ENCODE measurements at places on chromosomes 5 and 9.

GRCh38 chr5:155004138-155004744 lies 9.3 kb upstream of the KIF4B start:
- no peak for DNase-seq

- DNase-seq = no peak
Measured at GRCh38 chr9:129321286-129322021, 143.4 kb upstream of the IER5L start.

DNA sequence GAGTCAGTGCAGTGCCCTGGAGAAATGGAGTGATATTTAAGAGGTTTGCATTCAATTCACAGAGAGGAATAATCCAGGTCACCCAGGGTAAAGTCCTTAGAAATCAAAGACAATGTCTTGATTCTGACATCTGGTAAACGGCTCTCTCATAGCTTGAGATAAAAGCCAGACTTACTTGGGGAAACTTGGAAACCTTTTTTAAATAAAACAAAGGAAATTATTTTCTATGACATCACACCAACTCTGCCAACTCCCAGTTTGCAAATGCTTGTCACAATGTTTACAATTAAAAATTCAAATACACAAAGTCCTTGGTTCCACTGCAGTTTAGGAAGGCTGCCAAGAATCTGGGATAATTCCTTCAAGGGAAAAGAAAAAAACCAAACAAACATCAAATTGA lies 255.1 kb upstream of the NREP start:
- peak; percentile 22 for DNase-seq

GRCh38 chr5:91223886-91224285 lies 159.2 kb downstream of the ARRDC3 start:
- DNase-seq = no peak

GRCh38 chr9:18665947-18666346 lies 192.0 kb downstream of the ADAMTSL1 start:
- peak; percentile 27 for DNase-seq

GRCh38 chr9:135246248-135247205 lies 159.1 kb downstream of the OLFM1 start:
- no peak for DNase-seq

- no peak for DNase-seq
Measured at GRCh38 chr5:72651779-72652178, 144.6 kb upstream of the ZNF366 start.

DNA sequence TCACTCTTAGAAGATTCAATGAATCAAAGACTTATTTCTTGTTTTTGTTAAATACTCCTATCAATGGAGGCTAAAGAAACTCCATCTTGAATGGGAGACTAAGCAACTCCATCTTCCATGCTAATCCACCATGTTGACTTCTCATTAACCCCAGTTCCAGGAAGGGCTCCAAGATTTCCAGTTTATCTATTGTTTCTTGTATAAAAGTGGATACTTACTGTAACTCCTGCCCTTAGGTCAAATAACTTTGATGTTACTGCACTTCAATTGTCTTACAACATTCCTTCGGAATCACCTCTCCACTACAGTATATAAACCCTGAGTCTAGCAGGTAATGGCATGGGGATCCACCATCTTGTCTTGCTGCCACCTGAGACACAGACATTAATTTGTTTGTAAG lies 63.0 kb downstream of the PUM3 start:
- no peak for DNase-seq

GRCh38 chr9:99411068-99411467 lies 189.0 kb downstream of the SEC61B start:
- peak; percentile 24 for DNase-seq

DNA sequence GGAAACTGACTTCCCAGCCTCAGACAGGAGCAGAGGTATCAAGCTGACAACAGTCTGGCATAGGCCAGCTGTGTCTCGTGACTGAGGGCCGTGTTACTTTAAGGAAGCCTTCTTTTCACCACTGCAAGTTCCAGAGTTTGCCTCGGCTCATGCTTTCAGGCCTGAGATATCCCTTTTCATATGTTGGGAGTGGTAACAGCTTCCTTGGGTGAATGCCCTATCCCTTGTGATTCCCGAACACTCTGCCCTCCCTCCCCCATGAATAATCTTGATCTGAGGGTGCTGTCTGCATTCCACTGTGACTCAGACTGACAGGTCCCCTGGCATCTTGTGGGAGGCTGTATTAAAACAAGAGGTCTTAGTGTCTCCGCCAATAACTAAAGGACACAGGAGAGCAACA lies 49.7 kb upstream of the ARL15 start:
- peak; percentile 22 for DNase-seq

GRCh38 chr5:32255540-32255900 lies 57.2 kb downstream of the MTMR12 start:
- DNase-seq = no peak

- DNase-seq = no peak
Measured at GRCh38 chr5:107100121-107100520, 570.6 kb downstream of the EFNA5 start.

GRCh38 chr9:96141666-96142065 lies 160.3 kb downstream of the HSD17B3 start:
- DNase-seq = no peak

- no peak for DNase-seq
Measured at GRCh38 chr5:174501461-174502069, 222.8 kb upstream of the MSX2 start.

GRCh38 chr9:137281345-137282116 lies 4.0 kb downstream of the TOR4A start:
- DNase-seq = no peak

DNA sequence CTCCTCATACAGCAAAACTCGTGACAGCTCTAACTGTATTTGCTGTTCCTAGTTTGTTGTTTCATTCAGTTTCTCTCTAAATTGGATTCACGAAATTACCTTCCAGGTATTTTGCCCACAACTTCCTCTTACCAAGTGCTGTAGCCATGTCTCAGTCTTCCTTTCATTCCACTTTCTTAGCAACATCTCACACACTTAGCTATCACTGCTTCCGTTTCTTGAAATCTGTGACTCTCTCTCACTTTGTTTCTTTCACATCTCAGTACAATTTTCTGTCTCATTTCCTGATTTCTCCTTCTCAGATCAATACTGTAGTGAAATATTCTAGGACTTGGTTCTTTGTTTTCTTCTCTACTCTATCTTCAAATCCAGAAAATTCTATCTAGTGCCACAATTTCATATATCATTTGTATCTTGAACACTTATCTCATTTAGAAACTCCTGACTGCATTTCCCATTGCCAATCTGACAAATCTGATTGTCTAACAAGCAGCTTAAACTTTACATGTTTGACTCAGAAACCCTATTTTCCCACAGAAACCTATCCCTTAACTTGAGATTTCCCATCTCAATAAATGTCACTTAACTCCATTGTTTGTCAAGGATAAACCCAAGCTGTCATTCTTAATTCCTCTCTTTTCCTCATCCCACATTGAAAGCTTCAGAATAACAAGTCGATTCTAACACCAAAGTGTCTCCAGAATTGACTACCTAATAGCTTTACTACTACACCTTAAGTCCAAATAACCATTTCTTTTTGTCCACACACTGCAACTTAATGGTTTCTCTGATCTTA lies 303.1 kb downstream of the CDH12 start:
- no peak for DNase-seq

Measured in astrocyte of the spinal cord (primary cell).